ENCODE measurements at places on chromosomes 7 and 10.

- DNase-seq: no peak
These were observed 87.8 kb downstream of the GPAM start for GRCh38 chr10:112095731-112096130.

DNA sequence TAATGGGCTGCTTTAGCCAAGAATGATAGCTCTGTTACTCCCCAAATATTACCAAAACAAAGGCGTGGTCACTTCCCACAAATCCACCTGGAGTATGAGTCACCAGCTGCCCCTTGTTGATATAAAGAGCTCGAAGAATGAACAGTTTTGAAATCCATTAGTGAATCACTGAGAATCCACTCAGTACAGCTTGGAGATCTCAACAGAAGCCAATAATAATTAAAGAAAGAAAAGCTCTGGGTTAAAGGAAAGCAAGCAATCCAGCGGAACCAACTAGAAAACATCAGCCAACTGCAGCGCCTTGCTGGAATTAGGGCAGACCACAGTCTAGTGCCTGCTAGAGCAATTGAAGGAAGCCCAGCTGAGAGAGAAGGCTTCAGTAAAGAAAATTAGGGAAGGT lies 576.0 kb upstream of the C7orf33 start:
- no peak for DNase-seq

- no peak for DNase-seq
These were observed 266.5 kb upstream of the HGF start for GRCh38 chr7:82036146-82036886.

DNA sequence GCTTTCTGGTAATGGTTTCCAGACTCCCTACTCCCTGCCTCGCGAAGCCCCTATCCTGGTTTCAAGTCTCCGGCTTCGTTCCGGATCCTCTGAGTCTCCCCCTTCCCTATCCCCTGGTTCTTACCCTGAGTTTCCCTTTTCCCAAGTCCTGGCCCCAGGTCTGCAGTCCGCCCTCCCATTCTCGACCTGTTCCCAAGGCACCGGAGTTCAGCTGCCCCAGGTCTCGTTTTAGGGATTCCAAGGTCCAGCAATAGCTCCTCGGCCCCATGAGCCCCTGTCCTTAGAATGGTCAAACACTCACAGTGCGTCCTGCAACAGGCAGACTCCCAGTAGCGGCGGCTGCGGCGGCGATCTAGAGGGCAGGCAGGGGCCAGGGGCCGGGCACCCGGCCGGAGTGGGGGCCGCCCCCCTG lies 274 bp downstream of the PITX3 start:
- no peak for DNase-seq

GRCh38 chr10:125020871-125021270 lies 78.9 kb downstream of the ZRANB1 start:
- no peak for DNase-seq

DNA sequence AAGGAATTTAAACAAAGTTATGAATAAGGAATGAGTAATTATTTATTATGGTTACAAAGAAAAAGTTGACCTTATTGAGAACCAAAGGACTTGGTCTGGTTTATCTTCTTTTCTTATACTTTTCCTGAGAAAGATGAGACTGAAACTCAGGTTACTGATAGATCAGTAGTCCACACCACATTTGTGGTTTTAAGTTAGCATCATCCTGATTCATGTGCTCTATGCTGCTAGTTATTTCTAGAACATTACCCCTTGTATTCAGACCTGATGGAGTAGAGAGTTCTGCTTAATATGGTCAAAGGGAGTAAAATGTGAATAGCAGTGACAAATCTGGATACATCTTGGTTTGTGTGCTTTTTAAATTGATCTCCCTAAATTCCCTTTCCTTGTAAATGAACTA lies 63.8 kb downstream of the FOXP2 start:
- no peak for DNase-seq

- DNase-seq: no peak
These were observed 44.8 kb downstream of the EGFR start for GRCh38 chr7:55063633-55064032.
